ENCODE measurements at places on chromosomes 1 and 21.

DNA sequence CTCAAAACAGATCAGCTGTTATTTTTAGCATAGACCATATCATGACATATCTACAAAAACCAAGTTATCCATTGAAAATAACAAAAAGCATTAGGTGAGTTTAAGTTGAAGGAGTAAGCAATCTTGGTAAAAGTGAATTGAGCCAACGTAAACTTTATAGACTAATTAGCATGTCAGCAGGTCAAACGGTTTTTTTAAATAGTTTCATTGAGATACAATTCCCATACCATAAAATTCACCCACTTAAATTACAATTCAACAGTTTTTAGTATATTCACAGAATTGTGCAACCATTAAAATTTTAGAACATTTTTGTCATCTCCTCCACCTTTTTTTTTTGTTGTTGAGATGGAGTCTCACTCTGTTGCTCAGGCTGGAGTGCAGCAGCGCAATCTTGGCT is 92.1 kb downstream of the TGFBR3 start:
- peaks cover 3% of the 10 kb centered on the region for H3K36me3 ChIP-seq
- H3K4me3 ChIP-seq = no peak overlapping the region
- no peak overlapping the region for H3K27ac ChIP-seq
- H3K27me3 ChIP-seq = no peaks in the 10 kb centered on the region

DNA sequence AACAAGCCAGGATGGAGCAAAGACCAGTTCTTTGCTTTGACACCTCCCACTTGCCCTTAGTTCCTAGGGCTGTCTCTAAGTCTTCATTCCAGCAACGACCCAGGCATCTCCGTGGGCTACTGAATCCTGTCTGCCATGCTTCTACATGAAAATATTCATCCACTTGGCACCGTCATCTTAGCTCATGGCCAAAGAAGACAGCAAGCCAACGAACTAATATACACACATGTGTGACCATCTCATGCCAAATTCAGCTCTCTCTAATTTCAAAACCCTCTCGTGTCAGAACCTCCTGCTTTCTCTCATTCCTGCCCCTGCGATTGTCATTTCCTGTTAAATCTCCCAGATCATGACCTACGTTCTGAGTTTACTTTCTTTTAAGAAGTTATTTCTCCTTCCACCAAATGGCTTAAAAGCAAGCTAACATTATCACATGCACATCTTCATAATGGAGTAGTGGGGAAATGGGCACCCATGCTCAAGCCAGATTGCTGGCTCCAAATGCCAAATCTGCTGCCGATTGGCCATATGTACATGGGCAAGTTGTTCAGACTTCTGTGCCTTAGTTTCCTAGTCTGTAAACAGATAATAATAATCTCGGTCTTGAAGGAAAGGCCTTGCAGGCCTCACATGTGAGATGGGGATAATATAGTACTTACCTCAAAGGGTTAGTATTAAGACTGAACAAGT is 373.4 kb downstream of the USH2A start:
- DNase-seq = no peak
- H3K36me3 ChIP-seq = no peaks in the 10 kb centered on the region
- no peak overlapping the region for H3K27ac ChIP-seq

DNA sequence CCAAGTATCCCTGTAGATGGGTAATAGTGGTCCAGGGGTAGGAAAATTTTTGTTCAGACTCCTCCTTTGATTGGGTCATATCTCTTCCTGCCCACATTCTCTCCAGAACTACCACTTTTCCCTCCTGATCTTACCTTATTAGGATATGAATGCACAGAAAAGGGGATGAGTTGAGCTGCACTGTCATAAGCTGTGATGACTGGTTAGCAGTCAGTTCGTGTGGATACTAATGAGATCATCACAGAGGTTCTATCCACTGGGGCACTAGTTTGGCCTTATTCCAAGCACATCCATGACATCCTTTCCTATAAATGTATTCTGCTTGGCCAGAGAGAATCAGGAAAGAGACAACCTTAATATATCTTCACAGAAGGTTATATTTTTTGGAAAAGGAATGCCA is 22.1 kb upstream of the TBX15 start:
- no peak for DNase-seq
- no peak overlapping the region for H3K4me3 ChIP-seq
- H3K4me1 ChIP-seq = peaks cover 13% of the 10 kb centered on the region
- H3K36me3 ChIP-seq = no peaks in the 10 kb centered on the region

- H3K36me3 ChIP-seq = no peaks in the 10 kb centered on the region
- DNase-seq = no peak
- H3K4me1 ChIP-seq = peaks cover 14% of the 10 kb centered on the region
- H3K27me3 ChIP-seq = peaks cover 26% of the 10 kb centered on the region
- H3K27ac ChIP-seq = peak overlapping the region; percentile 59
Observed at GRCh38 chr1:236342403-236343245, 51.5 kb upstream of the EDARADD start.

DNA sequence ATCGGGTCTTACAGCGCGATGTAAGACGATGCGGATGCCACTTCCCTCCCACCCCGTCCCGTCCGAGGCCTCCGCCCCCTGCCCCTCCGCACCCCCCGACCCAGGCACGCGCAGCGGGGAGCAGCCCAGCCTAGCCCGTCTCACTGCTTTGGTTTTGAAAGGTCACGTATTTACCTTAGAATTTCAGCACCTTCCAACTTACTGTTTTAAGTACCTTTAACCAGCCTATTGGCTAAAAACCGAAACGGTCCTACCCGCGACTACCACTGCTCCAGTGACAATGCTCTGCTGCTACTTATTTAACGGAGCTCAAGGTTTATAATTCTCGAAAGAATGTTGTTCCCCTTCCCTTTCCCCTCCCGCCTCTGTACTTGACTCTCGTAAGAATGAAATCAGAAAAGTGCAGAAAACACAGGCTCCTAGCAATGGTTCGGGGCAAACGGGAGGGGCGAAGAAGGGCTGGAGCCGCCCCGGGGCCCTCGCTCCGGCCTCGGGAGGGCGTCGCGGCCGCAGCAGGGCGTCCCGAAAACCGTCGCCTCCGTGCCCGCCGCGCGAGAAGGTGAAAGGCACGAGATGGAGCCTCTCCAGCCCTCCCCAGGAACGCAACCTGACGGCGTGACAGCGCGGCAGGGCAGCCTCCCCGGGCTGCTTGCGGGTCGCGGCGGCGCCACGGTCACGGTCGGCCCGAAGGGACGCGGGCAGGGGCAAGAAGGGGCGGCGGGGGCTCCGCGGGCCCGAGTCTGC is 667 bp downstream of the TMEM50B start:
- no peaks in the 10 kb centered on the region for H3K36me3 ChIP-seq
- H3K27ac ChIP-seq = peak overlapping the region; percentile 96

- H3K36me3 ChIP-seq = peaks cover 2% of the 10 kb centered on the region
- H3K4me3 ChIP-seq = no peak overlapping the region
- H3K27me3 ChIP-seq = no peaks in the 10 kb centered on the region
- H3K4me1 ChIP-seq = peaks cover 3% of the 10 kb centered on the region
- DNase-seq = no peak
- H3K27ac ChIP-seq = no peak overlapping the region
Observed at GRCh38 chr1:68470388-68470970, 20.7 kb upstream of the RPE65 start.

DNA sequence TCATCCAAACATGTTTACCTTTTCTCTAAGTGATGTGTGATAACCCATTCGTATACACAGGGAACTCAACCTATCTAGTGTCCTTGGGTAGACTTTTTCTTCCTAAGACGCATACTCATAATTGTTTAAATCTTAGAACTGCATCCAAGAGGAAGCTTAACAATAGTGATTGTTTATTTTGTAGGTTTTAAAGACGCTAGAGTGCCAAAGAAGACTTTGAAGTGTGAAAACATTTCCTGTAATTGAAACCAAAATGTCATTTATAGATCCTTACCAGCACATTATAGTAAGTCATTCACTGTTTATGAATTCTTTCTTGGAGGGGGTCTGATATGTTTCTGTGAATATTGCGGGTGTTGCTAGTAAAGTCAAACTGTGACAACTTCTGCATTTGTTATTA is 25.4 kb downstream of the PLA2G4A start:
- no peak overlapping the region for H3K4me3 ChIP-seq
- DNase-seq = no peak
- no peak overlapping the region for H3K27ac ChIP-seq
- peaks cover 14% of the 10 kb centered on the region for H3K36me3 ChIP-seq

DNA sequence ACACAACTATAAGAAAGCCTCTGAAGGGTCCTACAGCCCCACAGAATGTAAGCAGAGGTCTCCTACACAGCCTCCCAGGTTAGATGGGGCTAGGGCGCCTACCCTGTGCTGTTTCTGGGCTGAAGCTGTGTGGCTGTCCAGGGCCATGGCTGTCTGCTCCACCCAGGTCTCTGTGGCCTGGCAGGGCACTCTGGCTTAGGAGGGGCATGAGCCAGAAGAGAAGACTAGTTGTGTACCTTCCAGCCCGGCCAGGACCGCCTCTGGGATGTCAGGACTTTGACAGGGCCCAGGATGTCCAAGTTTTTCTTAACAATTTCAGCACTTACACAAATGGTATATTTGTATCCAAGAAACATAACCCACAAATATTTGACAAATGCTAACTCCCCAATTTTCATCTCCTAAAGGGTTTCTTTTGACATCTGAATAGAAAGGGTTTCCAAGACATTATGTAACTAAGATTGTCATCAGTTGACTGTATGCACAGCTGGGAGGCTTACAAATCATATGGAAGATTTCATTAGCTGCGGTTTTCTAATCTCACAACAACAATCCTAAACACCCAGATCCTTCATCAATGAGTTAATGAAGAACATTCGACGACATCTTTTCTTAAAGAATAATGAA is 80.5 kb downstream of the HSF2BP start:
- peaks cover 3% of the 10 kb centered on the region for H3K36me3 ChIP-seq
- H3K27me3 ChIP-seq = no peaks in the 10 kb centered on the region
- no peak overlapping the region for H3K4me3 ChIP-seq
- DNase-seq = no peak

DNA sequence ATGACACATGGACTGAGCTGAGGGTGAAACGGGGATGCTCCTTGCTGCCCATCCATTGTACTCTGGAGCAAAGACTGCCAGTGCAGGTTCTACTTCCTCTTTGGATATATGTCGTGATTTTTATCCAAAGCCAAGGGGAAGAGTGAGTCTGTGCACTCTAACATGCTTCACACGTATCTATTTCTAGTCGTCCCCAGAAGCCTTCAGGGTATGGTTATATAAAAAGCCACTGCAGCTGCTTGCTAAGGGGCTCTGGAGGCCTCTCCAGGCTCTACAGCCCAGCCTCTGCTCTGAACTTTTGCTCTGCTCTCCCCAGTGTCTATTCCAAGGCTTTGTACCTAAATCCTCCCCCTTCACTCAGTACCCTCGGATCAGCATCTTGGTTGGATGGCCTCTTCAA is 20.1 kb downstream of the PAFAH2 start:
- H3K4me3 ChIP-seq = no peak overlapping the region
- peaks cover 45% of the 10 kb centered on the region for H3K36me3 ChIP-seq
- H3K27me3 ChIP-seq = no peaks in the 10 kb centered on the region
- H3K27ac ChIP-seq = no peak overlapping the region
- H3K4me1 ChIP-seq = peaks cover 3% of the 10 kb centered on the region
